ENCODE measurements at places on chromosomes 6 and 20.

- DNase-seq = no peak
These were observed 26.2 kb downstream of the MOCS1 start for GRCh38 chr6:39907871-39908575.

DNA sequence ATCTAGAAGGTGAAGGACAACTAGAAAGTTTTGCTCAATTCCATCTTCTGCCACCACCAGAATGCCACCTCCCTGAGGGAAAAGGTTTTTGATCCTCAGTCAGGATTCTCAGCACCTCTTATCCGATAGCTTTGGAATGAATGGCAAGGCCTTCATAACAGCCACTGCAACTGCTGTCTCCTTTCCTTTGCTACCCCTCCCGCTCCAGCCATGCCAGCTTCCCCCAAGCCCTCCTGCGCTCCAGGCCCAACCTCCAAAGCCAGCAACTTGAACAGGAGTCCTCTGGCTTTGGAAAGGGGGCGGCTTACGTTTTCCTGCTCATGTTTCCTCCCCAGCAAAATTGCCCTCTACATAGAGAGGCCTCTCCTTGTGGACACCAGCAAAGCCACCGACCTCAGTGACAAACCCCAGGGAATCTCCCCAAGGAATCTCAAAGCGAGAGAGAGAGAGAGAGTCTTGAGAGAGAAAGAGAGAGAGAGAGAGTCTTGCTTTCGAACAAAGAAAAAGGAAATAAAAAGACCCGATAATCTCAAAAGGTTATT is 420 bp upstream of the BTN2A1 start:
- DNase-seq = no peak

DNA sequence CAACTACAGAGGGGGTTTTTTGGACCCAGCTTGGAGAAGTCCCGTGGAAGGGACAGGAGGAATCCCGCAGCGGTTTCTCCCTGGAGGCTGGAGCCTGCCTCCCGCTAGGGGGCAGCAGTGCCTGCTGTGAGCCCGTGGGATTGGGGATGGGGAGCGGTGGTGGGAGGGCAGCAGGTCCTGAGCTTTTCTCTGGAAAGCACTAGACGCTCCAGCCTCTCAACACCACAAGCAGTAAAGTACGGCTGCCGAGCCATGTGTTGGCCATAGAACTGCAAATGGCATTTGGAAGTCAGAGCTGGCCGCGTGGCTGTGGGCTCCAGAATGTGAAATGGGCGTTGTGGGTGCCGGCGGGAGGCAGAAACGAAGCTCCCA is 47.8 kb downstream of the GMPR start:
- DNase-seq = no peak

- DNase-seq = no peak
These were observed 93.2 kb downstream of the MYO6 start for GRCh38 chr6:75842191-75842590.

DNA sequence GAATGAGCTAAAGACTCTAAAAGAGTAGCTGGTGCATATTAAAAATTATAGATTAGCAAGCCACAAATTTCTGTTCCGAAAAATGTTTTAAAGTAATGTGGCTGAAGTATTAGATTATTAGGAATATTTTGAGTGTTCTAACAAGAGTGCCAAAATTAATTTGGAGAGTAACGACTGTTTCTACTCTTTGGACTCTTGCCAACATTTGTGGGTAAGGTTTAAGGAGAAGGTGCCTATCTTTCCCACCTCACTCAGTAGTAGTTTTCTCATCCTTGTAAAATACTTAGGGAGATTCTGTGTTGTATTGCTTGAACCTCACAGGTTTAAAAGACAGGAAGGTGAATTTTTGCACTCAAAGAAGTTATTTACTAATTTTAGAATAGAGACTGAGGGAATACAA is 5.0 kb downstream of the HSF2 start:
- no peak for DNase-seq

DNA sequence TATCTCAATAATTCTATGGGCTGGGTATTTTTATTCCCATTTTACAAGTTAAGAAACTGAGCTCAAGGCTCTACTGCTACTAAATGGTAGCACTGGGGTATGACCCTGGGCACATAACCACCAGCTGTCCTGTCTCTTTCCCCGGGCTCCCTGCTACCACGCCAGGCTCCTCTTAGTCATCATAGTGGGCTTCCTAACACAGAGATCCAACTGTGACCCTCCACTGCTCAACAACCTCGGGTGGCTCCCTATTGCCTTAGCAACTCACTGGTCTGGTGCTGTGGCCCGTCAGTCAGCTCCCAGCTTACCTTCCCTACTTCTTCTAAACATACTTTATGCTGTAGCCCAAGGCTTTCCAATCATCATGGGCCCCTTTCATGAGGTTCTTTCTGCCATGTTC is 4.5 kb downstream of the KIAA1755 start:
- no peak for DNase-seq

- DNase-seq = no peak
These were observed 87.7 kb downstream of the RNF182 start for GRCh38 chr6:14012313-14013030.

GRCh38 chr20:36235892-36236785 is at the start of gene AAR2:
Gene AAR2 (plus strand): TSS chr20:36236478. CDS start chr20:36239869, 3,391 bp downstream.
- DNase-seq = peak; percentile 57

- no peak for DNase-seq
These were observed 96.3 kb upstream of the GCM1 start for GRCh38 chr6:53244958-53245357.

GRCh38 chr20:53980031-53980465 is 90.3 kb downstream of the BCAS1 start:
- no peak for DNase-seq

DNA sequence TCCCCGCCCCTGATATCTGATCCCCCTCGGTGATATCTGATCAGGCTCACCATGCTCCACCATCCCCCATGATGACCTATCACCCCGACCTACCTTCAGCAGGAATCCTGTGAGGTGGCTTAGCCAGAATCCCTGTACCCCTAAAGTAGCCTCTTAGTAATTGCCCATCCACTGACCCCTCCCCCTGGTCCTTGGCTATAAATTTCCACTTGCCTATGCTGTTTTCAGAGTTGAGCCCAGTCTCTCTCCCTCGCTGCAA is 177.5 kb upstream of the GGTLC1 start:
- DNase-seq = no peak

GRCh38 chr6:45667300-45667699 is 289.6 kb upstream of the SUPT3H start:
- DNase-seq = no peak

- DNase-seq = no peak
These were observed 7.1 kb downstream of the RRBP1 start for GRCh38 chr20:17674722-17675518.

DNA sequence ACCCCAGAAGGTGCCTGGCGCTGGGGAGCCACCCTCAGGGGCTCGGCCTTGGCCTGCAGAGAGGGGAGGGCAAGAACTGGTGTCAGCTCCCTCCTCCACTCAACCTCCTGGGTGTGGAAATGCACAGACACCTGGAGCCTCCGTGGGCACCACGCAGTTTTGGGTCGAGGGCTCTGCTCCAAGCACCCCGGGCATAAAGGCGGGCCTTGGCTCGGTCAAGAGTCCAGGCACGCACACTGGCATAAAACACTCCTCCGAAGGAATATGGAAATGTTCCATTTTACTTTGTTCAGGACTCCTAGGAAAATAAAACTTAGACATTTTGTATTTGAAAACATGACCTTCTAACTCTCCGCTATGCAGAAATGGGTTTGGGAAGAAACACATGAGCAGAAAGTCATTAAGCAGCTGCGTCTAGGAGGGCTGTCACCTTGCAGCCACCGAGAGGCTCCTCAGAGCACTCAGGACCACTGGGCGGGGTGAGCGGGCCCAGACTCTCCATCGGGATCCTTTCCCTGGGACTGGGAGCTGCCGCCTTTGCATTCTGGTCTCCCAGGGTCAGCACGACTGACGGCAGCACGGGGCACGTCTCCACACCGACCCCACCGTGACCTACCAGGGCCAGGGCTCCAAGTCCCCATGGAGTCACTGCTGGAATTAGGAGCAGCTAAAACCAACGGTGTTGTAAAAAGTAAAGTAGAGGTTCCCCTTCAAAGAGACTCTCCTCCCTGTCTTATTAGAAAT is 46.0 kb upstream of the DACT2 start:
- no peak for DNase-seq

DNA sequence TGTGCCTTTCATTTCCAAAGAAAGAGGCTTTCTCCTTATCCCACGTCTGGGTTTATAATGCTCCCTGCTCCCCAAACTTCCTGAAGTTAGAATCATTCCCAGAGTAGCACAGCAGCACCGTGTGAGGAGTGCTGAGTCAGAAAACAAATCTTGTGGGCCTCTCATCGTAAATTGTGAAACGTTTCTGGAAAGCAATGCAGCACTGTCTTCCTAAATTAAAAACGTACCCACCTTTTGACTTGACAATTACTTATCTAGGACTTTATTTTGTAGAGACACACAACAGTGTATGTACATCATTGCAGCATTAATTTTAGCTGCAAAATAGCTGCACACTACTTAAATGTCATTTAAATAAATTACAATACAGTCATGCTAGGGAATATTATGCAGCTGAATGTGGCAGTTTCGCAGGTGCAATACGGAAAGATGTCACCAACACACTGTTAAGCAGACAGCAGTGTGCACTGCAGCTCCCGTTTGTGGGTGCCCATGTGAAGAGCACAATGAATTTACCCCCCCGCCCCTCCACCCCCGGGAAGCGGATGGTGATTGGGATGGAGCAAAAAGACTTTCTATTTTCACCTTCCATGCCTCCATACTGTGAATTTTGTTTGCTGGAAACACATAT is 30.8 kb downstream of the RRBP1 start:
- DNase-seq = no peak

DNA sequence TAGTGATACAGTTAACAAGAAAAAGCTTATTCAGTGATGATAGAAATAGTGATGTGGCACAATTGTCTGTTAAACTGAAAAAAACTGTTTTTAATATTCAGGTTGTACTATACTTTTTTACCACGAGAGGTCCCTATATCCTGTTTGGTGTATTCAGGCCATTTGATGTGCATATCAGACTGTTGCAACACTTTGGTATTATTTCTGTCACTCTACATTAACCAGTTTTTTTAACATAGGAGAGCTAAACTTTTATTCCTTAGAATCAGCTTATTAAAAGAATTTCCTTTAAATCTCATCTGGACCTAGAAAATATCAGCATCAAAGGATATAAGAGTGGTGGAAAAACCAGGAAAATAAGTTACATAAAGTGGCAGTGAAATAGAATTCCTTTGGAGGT is 36.8 kb downstream of the TSPYL4 start:
- peak; percentile 28 for DNase-seq

- DNase-seq = no peak
These were observed 14.7 kb upstream of the SIM1 start for GRCh38 chr6:100479179-100480035.

- DNase-seq = no peak
These were observed 49.3 kb upstream of the IER3 start for GRCh38 chr6:30793521-30794194.

GRCh38 chr6:151681433-151682059 is 125.9 kb upstream of the ESR1 start:
- peak; percentile 49 for DNase-seq

DNA sequence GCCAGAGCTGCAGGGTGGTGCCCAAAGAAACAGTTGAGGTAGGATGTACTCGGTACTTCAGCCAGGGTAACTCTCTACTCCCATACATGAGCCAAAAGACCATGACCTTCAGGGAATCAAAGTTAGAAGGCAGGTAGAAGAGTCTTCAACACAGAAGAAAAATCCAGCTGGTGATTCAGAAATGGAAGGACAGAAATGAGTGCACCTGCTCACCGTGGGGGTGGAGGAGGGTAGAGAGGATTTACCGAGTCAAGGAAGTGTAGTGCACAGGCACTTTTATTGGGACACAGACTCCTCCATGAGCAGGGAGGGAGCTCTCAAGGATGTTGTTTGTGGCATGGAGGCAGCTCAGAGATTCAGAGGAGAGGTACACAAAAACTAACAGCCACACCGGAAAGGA is 330.3 kb upstream of the PRDM1 start:
- no peak for DNase-seq

DNA sequence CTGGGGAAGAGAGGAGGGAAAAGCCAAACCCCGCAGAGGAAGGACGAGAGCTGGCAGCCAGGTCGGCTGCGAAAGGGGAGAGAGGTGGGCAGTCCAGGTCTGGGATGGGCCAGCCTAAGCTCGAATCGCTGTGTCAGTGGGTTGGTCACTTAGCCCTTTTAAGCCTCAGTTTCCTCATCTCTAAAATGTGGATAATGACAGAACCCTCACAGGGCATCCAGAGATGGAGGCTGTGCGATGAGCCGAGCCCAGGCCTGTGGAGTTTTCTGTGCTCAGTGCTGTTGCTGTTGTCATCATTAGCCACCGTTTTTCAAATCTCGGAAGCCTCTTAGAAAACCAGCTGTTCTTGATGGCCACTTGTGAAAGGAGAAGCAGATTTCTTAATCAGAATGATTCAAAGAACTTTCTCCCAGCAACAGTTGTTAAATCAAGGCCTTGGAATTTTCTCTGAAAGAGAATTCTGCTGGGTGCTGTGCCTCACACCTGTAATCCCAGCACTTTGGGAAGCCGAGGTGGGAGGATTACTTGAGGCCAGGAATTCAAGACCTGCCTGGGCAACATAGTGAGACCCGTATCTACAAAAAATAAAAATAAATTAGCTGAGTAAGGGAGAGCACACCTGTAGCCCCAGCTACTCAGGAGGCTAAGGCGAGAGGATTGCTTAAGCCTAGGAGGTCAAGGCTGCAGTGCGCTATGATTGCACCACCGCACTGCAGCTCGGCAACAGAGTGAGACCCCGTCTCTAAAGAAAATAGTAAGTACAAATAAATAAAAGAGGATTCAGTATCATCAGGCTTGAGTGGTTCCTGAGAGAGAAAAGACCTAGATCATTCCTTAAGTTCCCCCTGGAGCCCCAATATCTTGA is 46.3 kb upstream of the ENTPD6 start:
- DNase-seq = no peak

DNA sequence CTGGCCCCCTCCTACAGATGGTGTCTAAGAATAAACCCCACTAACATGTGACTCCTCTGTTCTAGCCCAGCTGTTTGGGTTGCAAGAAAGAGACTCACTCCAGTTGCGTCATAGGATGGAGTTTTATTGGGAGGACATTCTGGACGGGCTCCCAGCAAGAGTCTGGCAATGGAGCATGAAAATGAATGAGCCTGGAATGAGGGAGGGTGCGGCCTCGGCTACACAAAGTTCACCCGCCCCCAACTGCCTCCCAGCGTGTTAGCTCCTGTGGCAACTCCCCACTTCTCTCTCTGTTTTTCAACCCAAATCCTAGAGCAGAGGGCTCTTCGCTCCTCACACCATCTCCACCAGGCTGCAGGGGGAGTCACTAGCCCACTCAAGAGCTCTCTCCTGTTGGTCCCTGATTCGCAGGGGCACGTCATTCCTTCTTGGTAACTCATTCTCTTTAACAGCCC is 5.1 kb upstream of the ADAM33 start:
- peak; percentile 95 for DNase-seq
